D341Med (cell line): ENCODE measurements at places on chromosomes 3 and 15.

GRCh38 chr15:64532521-64533315 lies 72.3 kb downstream of the ZNF609 start:
- no peak for DNase-seq

DNA sequence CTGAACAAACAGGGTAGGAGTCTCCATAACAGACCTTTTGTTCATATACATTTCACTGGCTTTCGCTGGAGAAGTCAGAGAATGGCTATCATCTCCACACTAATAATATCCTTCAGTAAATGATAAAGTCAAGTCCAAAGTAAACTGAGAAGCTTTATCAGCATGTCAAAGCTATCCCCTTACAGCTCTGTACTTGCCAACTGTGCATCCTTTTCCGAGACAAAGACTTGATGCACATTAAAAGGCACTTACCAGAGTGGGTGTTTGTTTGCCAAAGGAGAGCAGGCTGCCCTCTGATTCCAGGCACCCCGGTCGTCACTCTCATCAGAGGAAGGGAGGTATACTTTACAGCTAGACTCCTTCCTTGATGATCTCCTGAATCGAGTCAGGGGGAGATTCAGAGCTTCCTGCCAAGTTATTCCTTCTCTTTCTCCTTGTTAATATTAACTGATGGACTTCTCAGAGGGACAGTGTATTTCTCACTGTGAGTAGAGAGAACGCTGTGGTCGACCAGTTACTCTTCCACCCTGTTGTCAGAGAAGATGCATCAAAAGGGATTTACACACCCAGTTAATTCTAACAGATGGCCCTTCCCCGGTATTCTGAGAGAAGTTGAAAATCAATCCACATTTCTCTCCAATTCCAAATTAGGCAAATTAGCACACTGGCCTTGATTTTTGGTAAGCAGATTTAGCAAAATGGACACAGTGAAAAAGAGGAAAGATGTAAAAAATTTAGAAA lies 504.7 kb upstream of the NR2F2 start:
- DNase-seq = no peak

DNA sequence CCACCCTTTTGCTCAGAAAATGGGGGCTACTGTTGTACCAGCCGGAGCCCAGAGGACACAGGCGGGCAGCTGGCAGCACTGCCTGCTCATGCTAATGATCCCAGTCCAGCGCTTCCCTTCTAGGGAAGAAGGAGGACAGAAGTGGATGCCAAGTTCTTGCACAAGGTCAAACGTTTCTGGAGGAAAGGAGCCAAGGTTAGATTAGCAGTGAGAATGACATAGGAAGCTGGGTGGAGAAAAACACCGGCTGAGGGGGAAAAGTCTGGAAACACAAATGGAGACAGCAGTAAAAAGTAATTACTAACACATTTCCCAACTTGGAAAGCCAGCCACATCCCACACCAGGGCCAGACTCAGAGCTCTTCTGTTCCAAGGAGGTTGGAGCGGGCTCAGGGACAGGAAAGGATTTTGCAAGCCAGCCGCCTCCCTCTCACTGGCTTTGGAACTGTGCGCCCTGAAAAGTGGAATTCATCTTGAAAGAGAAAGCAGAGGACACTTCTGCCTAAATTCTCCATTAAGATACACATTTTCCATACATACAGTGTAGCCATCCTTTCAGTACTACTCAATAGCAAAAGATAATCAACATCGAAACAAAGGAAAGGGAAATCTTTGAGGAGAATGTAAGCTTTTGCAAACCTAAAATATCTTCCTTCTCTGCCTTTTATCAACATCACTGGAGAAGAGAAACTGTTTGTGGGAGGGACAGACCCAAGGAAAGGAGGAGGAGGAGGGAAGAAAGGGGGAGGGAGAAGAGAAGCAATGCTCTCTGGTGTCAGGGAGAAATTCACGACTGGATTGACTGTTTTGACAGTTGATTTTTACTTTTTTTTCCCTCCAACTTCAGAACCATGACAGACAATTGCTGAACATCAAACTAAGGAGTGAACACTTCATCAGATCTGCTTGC lies 133.6 kb downstream of the CD47 start:
- DNase-seq = no peak

GRCh38 chr15:75666823-75667501 lies 19.2 kb downstream of the SNX33 start:
- DNase-seq = no peak

DNA sequence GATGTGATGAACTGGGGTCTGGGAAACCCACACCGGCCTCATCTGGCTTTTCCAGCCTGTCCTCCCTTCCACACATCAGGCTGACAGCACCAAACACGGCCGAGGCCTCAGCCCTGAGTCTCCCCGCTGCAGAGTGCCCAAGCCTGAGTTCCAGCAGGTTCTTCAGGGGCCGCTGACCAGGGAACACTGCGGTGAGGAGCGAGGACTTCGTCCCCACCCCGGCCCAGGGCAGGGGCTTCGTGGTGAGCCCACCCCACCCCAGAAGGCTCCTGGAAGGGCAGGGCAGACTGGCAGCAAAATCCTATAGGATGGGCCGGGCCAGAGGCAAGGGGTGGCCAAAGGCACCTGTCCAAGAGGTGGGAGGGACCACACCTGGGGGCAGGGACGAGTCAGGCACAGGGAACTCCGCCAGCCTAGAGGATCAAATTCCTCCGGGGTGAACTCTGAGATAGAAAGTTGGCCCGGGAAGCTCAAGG lies at the start of gene SLC51A:
TSS of gene SLC51A (plus strand) at position 446 of the 476 bp plus-strand sequence. CDS start 179 bp downstream, outside the sequence.
- peak; percentile 33 for DNase-seq

DNA sequence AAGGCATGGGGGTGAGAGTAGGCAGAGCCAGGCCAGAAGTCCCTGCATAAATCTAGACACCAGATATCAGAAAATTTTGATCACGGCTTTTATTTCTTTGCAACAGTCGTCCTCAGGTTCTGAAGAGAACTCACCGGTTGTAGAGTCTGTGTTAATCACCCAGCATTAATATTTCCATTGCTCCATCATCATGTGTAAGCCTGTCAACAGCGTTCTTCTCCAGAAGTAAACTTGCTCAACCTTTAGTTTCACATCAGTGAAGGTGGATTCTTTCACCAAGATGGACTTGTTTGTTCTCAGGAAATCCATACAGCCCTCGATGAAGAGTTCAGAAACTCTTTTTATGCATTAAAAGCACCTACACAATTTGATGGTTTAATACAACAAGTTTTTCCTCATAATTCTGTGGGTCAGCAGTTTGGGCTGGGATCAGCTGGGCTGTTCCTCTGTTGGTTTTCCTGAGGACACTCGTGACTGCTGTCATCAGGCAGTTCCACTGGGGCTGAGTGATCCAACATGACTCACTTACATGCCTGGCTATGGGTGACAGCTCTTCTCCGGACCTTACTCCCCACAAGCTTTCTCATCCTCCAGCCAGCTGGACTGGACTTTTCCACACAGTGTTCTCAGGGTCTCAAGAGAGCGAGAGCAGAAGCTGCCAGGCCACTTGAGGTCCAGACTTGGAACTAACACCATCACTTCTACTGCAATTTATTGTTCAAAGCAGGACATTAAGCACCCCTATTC lies 303.4 kb downstream of the ZNF621 start:
- no peak for DNase-seq

- DNase-seq = no peak
These were observed 34.6 kb upstream of the CCDC66 start for GRCh38 chr3:56522374-56522773.

GRCh38 chr3:132448216-132448961 lies 31.1 kb downstream of the DNAJC13 start:
- no peak for DNase-seq

DNA sequence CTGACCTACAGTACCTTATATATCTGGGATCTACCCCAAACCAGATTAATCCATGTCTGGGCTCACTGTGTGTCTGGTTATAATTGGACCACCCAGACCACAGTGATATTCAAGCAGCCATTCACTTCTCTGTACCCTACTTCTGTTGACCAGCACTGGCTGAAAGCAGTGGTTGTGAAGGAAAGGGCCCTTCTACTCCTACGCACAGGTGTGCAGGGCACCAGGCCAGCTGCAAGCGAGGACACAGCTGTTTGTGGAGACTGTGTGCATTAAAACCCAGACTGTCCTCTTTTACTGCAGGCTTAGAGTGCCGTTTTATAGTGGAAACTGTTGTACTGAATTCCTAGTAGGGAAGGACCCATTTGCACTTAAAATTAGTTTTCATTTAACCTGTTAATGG lies 29.5 kb downstream of the CTDSPL start:
- DNase-seq = no peak

DNA sequence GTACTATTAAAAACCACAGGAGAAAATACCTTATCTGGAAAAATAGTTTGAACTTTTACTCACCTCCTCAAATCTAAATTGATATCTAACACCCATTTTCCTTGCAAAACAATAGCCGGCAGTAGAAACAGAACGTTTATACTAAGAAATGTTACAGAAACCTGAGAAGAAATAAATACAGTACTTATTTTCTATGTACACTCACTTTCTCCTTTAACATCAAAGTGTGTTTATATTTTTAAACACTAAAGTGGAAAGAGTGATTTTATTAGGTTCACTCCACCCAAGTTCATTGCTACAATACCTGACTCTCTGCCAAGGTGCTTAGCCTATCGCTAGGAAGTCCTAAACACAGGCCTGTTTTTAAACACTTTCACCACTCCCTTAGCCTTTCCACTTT lies 87.8 kb upstream of the TJP1 start:
- DNase-seq = no peak

DNA sequence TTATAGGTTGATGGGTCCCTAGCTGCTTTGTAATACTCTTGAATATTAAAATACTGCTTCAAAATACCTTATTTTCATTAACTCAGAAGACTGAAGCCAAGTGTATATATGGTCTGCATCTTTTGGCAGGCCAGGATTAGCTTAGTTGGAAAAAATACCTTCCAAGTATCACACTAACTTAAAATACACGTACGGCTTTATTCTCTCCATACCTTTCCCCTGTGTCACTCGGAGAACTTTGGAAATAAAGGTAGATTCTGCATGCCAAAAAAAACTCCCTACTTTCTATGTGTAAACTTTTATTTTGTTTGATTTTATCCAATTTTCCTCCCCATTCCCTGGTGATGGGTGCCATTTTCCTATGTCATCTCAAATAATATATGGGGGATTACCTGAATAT lies 422.3 kb upstream of the MDFIC2 start:
- DNase-seq = no peak

DNA sequence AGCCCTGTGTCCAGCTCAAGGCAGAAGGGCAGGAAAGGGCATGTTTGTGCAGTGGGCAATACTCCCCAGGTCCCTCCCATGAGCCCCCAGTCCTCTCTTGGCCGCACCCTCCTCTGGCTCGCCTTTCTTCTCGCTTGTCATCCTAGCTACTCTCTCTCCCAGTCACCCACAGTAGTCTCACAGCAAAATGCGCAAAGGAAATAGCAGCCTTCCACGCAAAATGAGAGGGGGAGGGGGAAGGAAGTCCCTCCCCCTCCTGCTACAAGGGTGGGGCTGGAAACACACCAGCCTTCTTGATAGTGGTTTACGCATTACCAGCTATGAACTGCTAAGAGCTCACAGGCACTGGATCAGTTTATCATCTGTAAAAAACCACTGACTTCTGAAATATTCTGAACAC lies 83.8 kb downstream of the GADL1 start:
- DNase-seq = no peak

DNA sequence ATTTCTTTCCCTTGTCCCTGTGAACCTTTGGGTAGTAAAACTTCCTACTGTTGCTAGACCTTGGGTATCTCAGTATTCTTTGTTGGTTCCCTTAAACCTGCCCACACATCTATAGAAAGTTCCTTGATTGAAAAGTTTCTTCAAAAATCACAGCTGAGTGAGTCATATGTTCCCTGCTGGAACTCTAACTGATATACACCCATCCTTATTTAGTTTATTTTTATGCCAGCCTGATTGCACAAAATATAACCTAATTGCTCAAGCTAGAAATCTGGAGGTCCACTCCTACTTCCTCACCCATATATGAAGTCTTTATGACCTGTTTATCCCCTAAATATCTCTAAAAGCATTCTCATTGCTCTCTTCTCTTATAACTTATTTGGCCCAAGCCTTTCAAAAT lies 13.7 kb upstream of the GJD2 start:
- no peak for DNase-seq

DNA sequence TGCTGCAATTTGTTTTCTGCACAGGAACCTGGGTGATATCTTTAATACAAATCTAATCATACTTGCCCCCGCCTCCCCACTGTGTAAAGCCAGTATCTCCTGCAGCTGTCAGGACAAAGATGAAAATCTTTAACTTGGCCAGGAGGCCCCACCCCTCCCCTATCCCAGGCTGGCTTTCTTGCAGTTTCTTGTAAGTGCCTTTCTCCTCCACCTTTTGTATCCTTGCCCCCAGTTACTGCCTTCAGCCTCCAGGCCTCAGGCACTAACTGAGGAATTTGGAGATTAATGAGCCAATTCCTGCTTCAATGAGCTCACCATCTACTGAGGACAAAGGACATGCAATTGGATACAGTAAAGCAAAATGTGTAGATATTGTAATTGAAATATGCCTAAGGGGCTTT lies 6.5 kb downstream of the GCSAM start:
- no peak for DNase-seq

DNA sequence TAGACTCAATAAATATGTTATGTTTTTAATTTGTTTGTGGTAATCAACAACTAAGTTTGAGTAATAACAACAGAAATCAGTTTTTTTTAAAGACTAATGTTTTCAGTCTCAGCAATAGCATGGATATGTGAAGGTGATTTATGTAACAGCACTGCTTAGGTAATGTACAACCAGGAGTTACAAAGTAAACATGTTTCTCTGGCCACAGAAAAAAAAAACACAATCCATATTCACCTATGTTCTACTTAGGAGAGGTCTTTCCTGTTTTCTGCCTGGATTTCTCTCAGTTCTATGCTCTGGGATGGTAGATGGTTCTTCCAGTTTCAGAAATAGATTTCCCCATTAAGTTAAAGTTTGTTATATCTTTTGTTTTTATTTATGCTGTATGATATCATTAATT lies 579.4 kb downstream of the SI start:
- DNase-seq = no peak

DNA sequence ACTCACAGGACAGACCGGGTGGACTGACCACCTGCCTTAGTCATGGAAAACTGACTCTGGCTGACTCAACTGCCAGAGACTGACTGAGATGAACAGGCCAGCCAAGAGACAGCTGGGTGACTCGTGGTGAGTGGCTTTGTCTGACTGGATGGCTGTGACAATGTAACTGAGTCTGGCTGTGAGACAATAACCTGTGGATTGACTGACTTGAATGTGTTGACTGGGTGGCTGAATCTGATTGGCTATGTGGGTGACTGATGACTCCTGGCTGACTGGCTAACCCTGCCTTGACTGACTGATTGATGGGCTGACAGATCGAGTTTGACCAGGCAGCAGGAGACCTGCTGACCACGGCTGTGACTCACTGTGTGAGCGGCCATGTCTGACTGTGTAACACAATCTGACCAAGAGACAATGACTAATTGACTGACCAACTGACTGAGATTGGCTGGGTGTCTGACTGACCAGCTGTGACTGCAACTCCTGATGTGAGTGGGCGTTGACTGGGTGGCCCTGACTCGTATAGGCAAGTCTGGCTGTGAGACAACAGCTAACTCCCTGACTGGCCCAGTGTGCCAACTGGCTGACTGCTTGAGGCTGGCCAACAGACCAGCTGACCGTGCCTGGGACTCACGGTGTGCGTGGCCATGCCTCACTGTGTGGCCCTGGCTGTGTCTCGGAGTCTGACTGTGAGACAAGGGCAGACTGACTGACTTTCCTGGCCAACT lies 509.1 kb downstream of the SHQ1 start:
- no peak for DNase-seq

- DNase-seq = no peak
These were observed 29.1 kb downstream of the SCG5 start for GRCh38 chr15:32670623-32671022.
